Neural crest cell (in vitro differentiated cells): ENCODE measurements at places on chromosomes 7 and 10.

DNA sequence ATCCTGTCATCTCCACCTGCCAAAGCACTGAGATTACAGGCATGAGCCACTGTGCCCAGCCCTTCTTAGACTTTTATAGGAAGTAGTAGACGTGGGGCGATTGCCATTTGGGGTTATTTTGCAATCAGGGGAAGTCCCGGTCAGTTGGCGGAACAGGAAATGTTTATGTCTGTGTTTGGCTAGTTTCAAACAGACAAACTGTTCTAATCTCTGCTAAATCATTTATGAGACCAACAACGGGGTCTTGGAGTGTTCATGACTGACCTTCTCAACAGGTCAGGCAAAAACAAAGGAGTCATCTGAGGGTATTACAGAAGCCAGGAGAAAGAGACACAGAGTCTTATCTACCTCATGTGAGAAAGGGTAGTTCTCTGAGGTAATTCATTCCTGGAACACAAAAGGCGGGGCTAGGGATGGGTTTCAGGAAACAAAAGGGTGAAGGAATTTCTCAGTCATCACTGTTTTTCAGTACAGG, 6.6 kb upstream of the TPK1 start:
- DNase-seq: no peak

DNA sequence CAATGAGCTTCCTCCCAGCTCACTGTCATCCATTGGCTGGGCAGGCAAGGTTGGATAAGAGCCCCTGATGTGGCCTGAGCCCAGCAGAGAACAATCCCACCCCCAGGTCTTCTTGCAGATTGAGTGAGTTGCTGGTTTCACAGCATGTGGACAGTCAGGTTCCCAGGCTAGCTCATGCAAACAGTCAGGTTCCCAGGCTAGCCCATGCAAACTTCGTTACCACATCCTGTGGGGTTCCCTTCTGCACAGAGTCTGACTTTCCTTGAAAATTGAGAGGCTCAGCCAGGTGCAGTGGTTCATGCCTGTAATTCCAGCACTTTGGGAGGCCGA, 67.1 kb downstream of the TMEM130 start:
- no peak for DNase-seq

- DNase-seq: no peak
These were observed 4.8 kb upstream of the MTG1 start for GRCh38 chr10:133388973-133389818.

DNA sequence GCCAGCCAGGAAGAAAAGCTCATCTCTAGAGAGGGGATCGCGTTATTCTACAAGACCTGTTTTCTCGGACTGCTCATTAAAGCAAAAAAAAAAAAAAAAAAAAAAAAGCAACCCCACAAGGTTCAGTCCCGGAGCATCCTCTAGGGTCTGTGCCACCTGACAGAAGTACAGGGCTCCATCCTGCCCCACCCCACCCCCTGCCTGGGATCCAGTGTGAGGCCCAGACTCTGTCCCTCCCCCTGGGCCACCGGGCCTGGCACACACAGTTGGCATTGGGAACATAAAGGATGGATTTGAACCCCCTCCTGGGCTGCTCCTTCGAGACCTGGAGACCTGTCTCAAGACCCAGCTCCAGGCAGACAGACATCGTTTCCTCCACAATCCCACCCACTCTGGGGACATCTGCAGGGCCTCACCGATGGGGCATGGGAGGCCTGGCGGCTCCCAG, 688 bp downstream of the ORAI2 start:
- no peak for DNase-seq

- no peak for DNase-seq
These were observed 9.6 kb downstream of the GRID1 start for GRCh38 chr10:86357041-86357440.

DNA sequence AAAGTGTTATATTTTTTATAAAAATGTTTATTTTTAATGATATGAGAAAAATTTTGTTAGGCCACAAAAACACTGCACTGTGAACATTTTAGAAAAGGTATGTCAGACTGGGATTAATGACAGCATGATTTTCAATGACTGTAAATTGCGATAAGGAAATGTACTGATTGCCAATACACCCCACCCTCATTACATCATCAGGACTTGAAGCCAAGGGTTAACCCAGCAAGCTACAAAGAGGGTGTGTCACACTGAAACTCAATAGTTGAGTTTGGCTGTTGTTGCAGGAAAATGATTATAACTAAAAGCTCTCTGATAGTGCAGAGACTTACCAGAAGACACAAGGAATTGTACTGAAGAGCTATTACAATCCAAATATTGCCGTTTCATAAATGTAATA, 64.8 kb upstream of the CAPZA2 start:
- DNase-seq: no peak

DNA sequence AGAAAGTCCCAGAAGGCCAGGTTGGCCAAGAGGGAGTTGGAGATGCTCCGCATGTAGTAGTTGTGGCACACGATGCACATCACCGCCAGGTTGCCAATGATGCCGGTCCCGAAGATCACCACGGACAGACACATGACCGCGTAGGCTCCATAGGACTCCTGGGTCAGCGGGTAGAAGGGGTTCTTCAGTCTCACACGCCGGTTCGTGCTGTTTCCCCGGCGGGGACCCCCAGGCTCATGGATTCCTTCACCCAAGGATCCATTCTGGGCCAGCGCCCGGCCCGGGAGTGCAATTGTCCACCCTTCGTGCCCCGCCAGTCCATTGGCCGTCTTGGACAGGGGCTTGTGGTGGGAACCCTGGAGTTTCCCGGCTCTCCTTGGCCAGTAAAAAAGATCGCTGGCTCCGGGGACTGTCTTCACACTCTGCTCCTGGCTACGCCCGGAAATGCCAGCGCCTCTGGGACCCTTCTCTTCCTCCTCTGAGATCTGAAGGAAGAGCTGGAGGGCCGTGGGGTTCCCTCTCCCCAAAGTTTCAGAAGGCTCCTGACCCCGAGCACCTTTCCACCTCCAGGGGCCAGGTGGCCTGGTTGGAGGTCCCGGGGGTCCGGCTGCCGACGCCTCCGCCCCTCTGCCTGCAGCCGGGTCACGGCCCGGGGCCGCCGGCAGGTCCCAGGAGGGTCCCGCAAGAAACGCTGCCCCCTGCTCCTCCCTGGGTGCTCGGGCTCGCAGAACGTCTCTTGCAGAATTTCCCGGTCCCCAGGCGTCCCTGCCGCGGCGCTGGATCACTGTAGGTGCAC, 1.3 kb downstream of the GPR37 start:
- DNase-seq: no peak

DNA sequence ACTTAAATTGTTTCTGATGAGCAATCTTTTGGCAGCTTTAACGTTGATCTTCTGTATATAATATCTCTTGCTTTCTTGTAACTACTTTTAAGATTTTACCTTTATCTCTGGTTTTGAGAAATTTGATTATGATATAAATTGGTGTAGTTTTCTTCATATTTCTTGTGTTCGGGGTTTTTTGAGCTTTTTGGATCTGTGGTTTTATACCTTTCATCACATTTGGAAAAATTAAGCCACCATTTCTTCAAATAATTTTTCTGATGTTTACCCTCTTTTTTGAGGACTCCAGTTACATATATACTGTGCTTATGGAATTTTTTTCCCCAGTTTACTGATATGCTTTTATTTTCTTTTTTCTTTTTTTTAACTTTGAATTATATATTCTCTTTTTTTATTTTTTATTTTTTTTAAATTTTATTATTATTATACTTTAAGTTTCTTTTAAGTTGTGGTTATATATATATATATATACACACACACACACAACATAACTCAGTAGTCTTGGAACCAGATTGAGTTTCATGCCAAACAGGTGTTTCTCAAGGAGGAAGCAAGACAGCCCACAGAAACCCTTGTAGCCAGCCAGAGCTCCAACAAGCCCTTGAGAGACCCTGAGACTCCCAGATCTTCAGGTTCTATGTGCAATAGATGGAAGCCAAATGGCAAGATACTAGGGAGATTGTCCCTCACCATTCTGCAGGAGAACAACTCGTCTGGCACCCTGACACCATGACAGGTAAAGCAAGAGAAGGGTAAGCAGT, 27.5 kb upstream of the NME8 start:
- no peak for DNase-seq

- DNase-seq: no peak
These were observed 132.6 kb downstream of the GNAT3 start for GRCh38 chr7:80379034-80379982.

GRCh38 chr10:114995468-114996247, 57.7 kb downstream of the TRUB1 start:
- no peak for DNase-seq

GRCh38 chr7:107080099-107080505, 35.6 kb downstream of the PRKAR2B start:
- no peak for DNase-seq

- DNase-seq: no peak
These were observed 515.4 kb downstream of the NEBL start for GRCh38 chr10:20381761-20382160.

GRCh38 chr10:70306886-70307520, 23.2 kb upstream of the NPFFR1 start:
- no peak for DNase-seq

GRCh38 chr10:24814568-24815313, 91.1 kb upstream of the ARHGAP21 start:
- DNase-seq: no peak

DNA sequence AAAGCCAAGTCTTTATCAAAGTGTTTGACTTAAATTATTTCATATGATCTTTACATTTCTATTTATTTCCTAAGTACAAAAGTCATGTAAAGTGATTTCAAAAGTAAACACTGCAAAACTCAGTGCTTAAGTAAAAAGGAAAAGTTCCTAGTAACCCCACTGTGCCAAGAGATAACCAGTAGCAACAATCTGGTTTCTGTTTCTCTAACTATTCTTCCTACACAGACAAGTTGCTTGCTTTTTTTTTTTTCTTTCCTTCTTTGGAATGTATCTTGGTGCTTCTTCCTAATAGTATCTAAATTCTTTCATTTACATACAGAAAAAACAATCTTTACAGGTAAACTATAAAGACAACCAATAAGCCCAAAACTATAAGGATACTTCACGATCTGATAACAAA, 3.1 kb downstream of the JCAD start:
- no peak for DNase-seq

DNA sequence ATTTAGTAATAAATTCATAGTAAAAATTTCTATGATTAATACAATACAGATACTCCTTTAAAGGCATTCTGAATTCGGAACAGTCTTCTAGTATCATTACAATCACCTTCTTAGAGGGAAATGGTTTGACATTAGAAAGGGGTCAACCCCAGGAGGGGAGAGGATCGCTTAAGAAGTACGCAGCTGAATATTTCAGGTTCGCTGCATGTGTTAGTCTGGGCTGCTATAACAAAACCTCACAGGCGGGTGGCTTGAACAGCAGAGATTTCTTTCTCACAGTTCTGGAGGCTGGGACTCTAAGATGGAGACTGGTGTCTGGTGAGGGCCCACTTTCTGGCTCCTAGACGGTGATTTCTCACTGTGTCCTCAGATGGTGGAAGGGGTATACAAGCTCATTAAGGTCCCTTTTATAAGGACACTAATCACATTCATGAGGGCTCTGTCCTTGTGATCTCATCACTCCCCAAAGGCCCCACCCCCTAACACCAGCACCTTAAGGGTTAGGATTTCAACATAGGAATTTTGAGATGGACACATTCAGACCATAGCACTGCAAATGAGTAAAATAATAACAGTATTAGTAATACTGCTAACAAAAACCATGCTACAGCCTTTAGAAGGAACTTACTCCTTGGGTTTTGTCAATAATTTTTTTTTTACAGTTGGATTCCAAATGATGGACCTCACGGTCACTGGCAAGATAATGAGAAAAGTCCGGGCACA, 34.0 kb downstream of the GNA12 start:
- no peak for DNase-seq

DNA sequence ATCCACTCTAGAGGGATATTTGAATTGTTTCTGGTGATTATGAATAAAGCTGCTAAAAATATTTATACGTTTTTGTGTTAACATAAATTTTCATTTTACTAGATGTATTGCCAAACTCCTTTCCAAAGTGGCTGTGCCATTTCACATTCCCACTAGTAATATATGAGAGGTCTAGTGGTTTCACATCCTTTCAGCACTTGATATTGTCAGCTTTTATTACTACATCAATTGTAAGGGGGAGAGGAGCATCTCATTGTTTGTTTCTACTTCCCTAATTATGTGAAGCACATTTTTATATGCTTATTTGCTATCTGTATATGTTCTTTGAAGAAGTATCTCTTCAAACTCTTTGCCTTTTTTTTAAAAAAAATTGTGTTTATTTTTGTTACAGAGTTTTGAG, 184.5 kb downstream of the ADK start:
- no peak for DNase-seq
